ENCODE measurements at places on chromosomes 5 and 9.

DNA sequence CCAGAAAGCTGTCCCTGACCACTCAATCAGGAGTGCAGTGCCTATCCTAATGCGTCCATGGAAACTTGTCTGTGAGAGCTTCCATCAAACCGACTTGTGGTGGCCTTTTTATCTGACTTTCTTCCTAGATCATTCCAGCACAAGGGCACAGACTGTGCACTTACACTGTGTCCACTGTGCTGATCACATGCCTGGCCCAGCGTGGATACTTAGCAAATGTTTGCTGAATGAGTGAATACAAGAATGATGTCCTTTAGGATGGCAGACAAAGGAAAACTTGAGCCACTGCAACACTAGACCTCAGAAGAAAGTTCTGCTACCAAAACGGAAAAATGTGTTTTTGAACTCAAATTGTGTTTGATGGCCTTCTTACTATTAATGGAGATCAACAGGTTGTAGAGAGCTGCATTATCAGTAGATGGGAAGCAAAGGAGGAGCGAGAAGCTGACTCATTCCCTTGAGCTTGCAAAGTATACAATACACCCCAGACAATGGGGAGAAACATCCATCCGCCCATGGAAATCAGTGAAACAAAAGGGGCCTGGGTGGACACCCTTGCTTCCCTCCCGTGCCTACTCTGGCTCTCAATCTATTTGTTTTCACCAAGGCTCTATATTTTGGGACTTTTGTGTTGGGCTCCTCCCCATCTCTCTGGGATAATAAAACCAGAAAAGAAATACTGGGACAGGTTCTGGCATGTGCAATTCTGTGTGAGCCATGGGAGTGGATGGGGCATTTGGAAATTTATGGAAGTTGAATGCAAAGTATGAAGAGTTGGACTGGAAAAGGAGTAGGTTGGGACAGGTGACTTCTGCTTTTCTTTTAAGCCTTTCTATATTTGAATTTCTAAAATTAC is 76.2 kb upstream of the ZFAND5 start:
- DNase-seq = no peak

- DNase-seq = no peak
Measured at GRCh38 chr5:144487207-144487606, 316.5 kb downstream of the KCTD16 start.

GRCh38 chr5:91183743-91184142 is 199.4 kb downstream of the ARRDC3 start:
- DNase-seq = no peak

DNA sequence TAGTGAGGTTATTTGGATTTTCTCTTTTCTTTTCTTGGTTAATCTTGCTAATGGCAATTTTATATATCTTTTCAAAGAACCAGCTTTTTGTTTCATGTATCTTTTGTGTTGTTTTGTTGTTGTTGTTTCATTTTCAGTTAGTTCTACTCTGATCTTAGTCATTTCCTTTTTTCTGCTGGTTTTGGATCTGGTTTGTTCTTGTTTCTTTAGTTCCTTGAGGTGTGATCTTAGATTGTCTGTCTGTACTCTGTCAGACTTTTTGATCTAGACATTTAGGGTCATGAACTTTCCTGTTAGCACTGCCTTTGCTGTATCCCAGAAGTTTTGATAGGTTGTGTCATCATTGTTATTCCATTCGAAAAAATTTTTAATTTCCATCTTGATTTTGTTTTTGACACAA is 399.7 kb downstream of the TLE1 start:
- DNase-seq = no peak

DNA sequence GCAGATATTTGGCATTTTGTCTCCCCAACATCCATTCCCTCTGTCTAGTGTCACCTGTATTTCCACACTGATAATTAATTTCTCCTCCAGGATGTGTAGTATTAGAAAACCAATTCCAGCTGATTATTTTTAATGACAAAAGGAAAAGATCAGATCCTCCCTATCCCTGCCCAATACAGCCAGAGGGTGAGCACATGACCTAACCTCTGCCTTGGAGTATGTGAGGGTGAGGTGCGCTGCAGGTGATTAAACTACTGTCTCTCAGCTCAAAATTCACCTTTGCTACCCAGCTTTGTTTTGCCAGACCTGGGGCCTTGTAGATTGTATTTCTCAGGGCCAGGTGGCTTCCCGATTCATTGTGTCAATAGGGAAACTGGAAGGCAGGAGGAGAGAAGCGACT is 402.1 kb downstream of the PRELID2 start:
- DNase-seq = no peak

DNA sequence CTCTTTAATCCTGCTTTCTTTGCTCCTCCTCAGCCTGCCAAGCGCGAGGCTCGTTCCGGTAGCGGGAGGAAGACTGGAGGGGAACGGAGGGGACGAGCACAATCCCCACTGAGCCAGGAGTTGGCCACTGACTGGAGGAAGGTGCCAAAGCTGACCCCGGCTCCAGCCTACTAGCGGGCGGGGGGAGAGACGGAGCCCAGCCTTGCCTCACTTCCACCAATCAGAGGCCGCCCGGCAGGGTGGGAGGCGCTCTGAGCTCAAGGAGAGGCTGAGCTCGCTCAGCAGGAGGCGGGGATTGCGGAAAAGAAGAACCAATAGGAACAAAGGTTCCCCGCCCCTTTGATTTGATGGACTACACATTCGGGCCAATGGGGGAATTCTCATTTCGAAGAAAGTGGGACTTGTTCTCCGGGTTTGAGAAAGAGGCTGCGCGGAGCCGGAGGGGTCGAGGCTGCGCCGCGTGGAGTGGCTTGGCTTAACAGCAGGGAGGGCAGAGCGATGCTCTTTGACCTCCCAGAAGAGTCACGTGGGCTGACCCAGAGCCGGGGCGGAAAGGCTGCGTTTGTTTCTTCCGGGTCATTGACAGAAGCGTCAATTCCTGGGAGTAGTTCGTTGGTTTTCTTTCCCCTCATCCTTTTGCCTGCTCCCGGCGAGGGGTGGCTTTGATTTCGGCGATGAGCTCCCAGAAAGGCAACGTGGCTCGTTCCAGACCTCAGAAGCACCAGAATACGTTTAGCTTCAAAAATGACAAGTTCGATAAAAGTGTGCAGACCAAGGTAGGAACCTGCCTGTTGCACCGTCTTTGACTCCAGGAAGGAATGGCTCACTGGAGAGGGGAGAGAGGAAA is at the start of the genes ABHD17B and C9orf85:
Gene ABHD17B, minus strand, starts transcription at position 133 of the 847 bp plus-strand sequence. CDS start 36,113 bp downstream, outside the sequence.
Gene C9orf85, plus strand, starts transcription at position 579 of the 847 bp plus-strand sequence. Its CDS starts 96 bp downstream, at position 675.
- DNase-seq = peak; percentile 95

- DNase-seq = no peak
Measured at GRCh38 chr5:157665467-157666070, 5.8 kb upstream of the C5orf52 start.

- no peak for DNase-seq
Measured at GRCh38 chr9:133320421-133320881, 15.5 kb downstream of the SURF6 start.

GRCh38 chr5:892394-893136 is at the start of the genes BRD9 and TRIP13:
Gene BRD9, minus strand, starts transcription at chr5:892801. Its CDS starts 144 bp downstream, at chr5:892657.
Gene TRIP13, plus strand, starts transcription at chr5:892884. Its CDS starts 115 bp downstream, at chr5:892999.
- DNase-seq = no peak

DNA sequence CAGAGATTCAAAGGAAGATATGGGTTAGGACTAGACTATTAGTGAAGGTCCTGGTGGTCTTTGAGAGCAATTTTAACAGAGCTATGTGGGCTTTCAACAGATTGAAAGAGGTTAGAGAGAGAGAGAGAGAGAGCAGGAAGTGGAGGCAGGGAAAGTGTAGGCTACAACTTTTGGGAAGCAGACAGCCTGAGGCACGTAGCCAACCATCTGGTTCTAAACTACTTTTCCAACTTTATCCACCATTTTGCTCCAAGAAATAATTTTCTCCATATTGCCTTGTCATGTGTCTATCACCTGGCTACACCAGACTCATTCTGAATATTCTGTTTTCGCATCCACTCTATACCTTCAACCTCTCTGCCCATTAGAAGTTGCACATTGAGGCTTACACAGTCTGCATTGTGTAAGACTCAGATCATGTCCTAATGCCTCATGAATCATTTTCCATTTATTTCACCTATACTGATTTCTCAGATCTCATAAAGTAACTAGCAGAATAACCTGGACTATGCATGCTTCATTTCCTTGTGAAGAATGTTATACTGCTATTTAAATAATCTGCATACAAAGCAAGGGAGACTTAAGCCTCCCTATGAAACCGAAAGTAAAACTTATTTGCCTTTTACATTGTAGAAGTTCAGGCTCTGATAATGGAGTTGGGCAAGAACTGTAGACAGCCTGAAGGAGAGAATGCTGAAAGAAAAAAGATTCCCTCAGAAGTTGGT is 235.6 kb downstream of the ELAVL2 start:
- no peak for DNase-seq

DNA sequence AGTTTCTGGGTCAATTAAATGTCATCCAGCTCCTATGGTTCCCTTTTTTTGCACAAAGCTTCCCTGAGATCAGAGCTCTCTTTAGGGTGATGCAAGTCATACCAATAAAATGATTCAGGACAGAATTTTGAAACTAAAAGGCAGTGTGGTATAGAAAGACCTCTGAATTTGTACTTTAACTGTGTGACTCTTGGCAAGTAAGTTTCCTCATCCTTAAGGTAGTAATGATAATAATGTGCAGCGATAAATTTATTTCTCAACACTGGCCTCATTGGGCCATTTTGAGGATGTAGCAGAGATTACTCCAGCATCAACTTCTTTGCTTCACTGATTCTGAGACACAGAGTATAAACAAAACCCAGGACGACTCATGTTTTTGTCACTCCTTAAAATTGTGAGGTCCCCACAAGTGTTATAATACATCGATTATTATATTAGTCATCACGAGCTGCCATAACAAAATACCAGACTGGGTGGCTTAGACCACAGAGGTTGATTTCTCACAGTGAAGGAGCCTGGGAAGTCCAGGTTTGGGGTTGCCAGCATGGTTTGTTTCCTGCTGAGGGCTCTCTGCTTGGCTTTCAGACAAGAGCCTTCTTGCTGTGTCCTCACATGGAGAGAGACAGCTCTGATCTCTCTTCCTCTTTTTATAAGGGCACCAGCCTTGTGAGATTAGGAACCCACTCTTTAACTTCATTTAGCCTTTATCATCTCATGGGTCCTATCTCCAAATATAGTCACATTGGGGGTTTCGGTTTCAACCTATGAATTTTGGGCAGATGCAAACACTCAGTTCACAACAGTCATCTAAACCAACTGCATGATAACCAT is 293.0 kb downstream of the ZNF608 start:
- DNase-seq = no peak

- no peak for DNase-seq
Measured at GRCh38 chr5:63346451-63346850, 615.8 kb downstream of the HTR1A start.

DNA sequence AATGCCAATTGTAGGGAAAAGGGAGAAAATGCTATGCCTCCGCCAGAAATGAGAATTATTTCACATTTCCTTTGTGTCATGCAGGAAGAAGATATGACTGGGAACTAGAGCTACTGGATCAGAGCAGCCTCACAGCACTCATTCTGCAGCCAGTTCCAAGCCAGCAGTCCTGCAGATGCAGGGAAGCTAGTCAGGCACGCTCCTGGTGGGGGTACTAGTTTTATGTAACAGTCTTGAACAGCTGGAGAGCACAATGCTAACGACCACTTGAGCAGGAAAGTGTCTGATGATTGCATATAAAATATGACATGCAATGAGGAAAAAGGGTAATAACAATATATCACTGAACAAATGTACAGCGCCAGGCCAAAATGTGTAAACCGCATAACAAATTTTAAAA is 21.7 kb downstream of the CDH10 start:
- DNase-seq = no peak

- DNase-seq = no peak
Measured at GRCh38 chr5:24823625-24824024, 178.8 kb upstream of the CDH10 start.

- DNase-seq = no peak
Measured at GRCh38 chr5:107876906-107877305, 206.2 kb upstream of the EFNA5 start.

DNA sequence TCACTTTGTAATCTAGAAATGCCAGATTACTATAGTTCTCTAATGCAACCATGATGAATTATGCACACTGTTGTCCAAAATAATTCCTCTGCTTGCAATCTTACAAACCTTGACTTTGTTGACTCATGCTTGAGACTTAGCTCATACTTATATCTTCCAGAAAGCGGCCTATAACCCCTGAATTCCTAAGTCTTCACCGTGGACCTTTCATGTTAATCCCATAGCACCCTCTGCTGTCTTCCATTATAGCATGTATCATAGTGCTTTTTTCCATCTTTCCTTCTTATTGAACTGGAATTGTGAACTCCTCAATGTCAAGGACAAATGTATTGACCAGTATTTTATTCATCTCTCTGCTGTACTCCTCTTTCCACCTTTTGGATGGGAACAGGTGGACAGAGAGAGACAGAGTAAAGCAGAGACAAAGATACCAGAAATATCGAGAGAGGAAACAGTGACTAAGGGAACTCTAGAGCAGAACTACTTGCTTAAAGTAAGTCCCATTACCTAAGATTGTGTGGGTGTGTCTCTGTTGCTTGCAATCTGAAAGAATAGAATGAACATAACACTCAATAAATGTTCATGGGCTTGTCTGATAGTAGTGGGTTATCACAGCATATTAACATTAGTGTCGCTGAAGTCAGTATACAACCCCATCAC is 110.0 kb downstream of the LURAP1L start:
- DNase-seq = no peak

- DNase-seq = peak; percentile 36
Measured at GRCh38 chr5:143886651-143887638, 75.0 kb downstream of the HMHB1 start.

GRCh38 chr5:88952344-88952743 is 69.4 kb upstream of the MEF2C start:
- DNase-seq = peak; percentile 68

- no peak for DNase-seq
Measured at GRCh38 chr9:127209948-127210640, 54.5 kb upstream of the GARNL3 start.

DNA sequence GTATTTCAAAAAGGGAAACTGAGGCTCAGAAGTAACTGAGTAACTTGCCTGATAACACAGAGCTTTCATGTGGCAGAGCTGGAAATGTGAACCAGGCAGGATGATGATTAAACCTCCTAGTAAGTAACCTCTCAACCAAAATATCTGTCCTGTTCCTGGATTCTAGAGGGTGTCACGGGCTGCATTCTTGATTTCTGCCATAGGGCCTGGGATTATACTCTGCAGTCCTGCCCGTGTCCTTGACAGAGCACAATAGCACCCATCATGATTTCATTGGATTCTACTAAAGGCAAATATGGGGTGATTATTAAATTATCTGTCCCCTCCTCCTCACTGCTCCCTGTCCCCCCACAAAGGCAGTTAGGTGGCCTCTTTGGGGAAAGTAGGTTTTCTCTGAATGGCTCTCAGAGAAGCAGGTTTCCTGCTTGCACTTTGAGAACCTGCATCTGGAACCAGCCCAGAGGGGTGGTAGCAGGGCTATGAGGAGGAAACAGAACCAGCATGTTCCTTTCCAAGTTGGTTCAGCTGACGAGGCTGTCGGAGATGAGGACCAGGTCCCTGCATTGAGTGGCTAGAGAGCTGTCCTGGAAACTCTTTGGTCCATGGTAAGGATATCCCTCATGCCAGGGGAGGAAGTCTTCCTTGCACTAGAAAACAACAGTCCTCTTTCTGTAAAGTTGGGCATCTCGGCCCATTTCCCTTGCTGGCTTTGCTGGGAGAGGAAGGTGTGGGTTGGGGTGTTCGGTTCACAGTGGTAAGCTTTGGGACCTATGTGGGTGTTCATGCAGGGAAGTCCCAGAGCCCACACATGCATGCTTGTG is 36.6 kb downstream of the PPARGC1B start:
- no peak for DNase-seq
